ENCODE measurements at places on chromosomes 12 and 14.

DNA sequence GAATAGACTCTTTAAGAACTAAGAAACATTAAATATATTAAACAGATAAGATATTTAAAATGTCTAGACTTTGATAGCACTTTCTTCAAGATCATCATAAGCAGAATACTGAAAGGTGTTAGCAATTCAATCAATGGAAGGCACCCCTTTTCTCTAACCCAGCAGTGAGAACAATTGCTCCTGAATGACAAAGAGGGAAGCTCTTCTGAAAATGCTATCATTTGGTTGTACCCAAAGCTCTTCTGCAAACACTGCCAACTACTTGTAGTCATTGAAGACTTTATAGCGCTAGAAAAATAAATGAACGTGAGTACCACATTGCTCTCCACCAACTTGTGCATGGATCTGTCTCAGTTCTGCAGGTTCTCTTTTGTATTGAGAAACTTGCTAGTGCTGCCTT, 62.2 kb upstream of the LMO3 start:
- no peak for DNase-seq

DNA sequence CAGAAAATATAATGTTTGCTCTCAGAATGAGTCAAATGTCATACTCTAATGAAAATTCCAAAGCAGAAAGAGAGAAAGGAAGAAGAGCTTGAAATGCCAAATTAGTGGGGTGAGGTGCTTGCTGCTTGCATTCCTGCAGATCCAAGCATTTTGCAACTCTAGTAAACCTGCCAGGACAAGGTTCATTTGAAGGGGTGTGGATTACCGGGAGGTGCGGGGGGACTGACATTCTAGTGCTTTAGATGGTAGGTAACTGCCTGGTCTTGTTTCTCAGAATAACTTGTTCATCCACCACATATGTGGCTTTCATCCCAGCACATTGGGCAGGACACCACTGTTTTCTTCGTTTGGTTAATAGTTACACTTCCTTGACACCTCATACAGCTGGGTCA, 144.4 kb downstream of the AKAP6 start:
- DNase-seq = no peak

- DNase-seq = no peak
Observed at GRCh38 chr14:96674121-96674520, 123.1 kb upstream of the VRK1 start.

DNA sequence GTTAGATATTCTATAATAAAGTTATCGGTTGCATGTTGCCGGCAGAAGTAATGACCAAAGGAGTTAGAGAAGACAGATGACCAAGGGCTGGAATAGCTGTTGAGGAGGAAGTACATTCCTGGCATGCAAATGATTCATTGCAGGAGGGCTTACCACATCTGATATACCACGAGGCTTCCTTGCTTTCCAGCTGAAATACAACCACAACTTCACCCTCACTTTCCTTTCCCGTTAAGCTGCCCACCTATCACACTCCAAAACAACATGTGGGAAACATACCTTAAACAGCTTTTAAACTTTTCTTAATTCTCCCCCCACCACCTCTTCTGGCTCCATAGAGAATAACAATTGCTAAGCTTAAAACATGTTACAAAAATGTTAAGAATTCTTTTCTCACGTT, 594.1 kb downstream of the NRXN3 start:
- DNase-seq = no peak

DNA sequence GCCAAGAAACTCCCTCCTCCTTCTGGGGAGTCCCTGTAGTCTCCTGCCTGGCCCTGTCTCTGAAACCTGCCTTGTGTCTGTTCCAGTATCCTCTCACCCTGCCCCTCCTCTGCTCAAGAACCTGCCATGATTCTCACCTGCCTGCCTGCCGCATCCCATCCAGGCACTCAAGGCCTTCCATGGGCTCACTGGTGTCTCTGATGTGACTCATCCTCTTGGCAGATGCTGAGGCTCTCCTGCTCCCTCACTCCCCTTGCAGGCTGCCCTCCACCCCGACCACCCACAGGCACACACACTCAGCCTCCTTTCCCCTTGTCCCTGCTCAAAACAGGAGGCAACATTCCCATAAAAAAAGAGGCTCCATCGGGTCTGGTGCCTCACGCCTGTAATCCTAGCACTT, 5.8 kb upstream of the BEGAIN start:
- no peak for DNase-seq

DNA sequence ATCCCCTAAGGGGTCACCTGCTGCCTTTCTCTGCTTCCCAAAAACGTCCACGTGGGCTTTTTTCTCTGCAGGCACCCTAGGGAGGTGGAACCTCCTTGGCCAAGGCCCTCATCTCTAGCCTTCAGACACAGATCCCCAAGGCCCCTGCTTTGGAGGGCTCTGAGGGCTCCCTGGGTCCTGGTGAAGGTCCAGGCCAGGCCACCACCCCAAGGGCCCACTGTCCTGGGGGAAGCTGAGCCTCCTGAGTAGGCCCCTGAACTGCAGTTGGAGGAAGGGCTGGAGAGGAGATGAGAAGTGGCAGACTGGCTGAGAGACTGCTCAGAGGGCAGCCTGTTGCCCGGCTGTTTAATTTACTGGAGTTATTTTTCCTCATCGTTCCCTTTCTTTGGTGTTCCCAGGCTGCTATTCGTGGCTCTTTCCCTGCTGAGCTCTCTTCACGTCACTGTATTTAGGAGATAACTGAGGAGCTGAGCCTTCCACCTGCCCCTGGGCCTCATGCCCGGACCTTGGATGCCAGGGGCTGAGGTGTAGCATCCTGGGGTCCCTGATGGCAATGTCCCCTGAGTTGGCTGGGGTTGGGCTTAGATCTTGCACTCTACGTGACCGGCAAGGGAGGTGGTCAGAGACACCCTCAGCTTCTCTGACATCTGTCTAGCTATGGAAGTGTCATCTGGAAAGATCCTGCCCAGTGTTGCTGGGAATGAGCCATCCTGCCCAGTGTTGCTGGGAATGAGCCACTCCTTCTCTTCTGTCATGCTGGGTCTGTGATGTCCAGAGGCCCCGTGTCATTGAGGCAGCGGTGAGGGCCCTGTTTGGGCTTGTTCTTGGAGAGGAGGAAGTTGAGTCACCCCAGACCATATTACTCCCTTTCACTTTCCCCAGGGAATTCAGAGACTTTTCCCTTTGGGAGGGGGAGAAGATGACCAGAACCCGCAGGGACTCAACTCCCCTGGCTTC, 139.8 kb downstream of the TSPAN9 start:
- no peak for DNase-seq

- no peak for DNase-seq
Observed at GRCh38 chr12:79294590-79294989, 396.2 kb downstream of the PAWR start.

- DNase-seq = no peak
Observed at GRCh38 chr14:90402016-90402415, 5.2 kb downstream of the CALM1 start.

DNA sequence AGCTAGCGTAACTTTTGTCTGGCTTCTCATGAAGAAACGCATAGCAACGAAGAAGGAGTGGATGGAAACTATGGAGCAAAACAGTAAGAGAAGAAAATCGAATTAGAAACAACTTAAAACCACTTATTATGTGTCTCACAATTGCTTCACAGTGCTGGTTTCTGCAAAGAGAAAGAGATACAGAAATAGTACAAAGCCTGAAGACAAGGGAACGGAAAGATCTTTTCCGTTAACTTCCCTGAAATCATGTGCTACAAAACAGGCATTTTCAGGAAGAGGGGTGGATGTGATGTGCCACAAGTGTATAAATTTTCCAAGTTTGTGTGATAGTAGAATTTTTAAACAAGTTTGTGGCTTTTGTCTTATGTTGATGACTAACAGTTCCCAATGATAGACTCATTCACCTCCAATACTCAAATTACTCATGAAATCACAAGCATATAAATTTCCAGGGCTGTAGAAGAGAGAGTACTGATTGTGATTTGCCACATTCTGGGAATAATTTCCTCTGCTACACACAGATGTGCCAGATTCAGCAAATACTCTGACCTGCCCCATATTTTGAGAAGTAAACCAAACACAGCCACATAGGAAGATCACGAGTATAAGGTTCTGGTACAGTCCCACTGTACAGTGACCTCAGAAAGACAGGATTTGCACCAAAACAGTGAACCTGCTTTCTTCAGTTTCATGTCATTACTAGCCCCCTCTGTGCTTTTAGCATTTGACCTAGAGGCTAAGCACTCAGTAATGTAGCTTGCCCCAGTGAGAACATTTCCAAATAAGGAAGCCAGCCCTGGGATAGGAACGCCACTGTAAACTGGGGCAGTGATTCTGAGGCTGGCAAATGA, 41.4 kb upstream of the PPFIA2 start:
- no peak for DNase-seq

GRCh38 chr14:104676130-104676693, 13.2 kb upstream of the INF2 start:
- peak; percentile 8 for DNase-seq

DNA sequence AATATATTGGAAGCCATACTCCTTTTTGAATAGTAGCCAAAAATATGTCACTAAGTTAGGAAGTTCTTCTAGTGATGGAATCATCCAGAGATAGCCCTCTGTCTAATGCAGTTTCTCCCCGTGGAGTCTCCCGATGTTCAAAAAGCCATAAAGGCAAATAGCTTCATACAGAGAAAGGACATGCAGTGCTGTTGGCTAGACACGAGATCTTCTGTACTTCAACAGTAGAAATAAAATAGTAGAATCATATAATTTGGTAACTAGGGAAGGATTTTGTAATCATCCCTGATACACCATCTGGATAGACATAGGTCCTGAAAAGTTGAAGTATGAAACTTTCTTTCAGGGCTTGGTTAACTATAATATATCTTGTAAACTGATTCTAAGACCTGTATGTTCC, 27.6 kb downstream of the LRFN5 start:
- DNase-seq = no peak

DNA sequence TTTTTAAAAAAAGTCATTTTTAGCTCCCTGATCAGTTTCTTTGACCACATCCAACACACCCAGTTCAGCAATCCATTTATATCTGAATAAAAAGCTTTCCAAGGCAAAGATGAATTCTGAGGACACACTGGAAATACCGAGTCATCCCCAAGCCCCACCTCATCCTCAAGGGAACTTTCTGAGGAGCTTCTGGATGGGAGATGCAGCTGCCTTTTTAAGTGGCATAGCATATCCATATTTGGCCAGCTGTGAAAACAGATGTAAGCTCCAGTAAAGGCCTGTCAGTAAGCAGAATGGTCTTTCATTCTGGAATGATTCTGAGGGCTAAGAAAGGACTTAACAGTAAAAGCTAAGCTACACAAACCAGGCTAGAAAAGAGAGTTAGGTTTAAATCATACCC, 18.4 kb downstream of the ZFYVE1 start:
- no peak for DNase-seq

All from WERI-Rb-1 (cell line).